ENCODE measurements at places on chromosomes 4 and X. TPM values are rescaled to one million over a fixed set of nuclear protein-coding genes. Genes with fewer than 3 reads are reported as not detected.

Gene SOX3
- 4.4 TPM for polyA plus RNA-seq

Gene LANCL3
- 2.3 TPM for polyA plus RNA-seq

Gene CT55
- 0.12 TPM for polyA plus RNA-seq

Gene APOOL
- 21.3 TPM for polyA plus RNA-seq

Gene BRS3
- 0.36 TPM for polyA plus RNA-seq

Gene KLHL4
- polyA plus RNA-seq = 7.0 TPM

Gene METTL14
- 26.7 TPM for polyA plus RNA-seq

Gene NDP
- 14.5 TPM for polyA plus RNA-seq

Gene ZDHHC15
- polyA plus RNA-seq = 9.1 TPM

Gene RUFY3
- 186 TPM for polyA plus RNA-seq

Gene LRP2BP
- 14.1 TPM for polyA plus RNA-seq

Gene LCORL
- 27.8 TPM for polyA plus RNA-seq

Gene GUCY1B1
- polyA plus RNA-seq = 47.2 TPM

Gene TAF7L
- polyA plus RNA-seq = 0.24 TPM

Gene KIAA1210
- 0.11 TPM for polyA plus RNA-seq

Gene QDPR
- 115 TPM for polyA plus RNA-seq

Gene TCEANC
- 4.7 TPM for polyA plus RNA-seq

Gene ZNF157
- 2.6 TPM for polyA plus RNA-seq

Gene DMP1
- polyA plus RNA-seq = 0.12 TPM

Gene ARAP2
- 22.9 TPM for polyA plus RNA-seq

Gene CLCN4
- 48.6 TPM for polyA plus RNA-seq

Gene HCCS
- 19.2 TPM for polyA plus RNA-seq

Gene ARHGAP4
- 26.5 TPM for polyA plus RNA-seq

Gene SLC9B1
- polyA plus RNA-seq = 2.7 TPM

Gene CRMP1
- polyA plus RNA-seq = 479 TPM

Gene DEFB131A
- polyA plus RNA-seq = not detected

Gene CDX4
- polyA plus RNA-seq = not detected

Gene USP17L25
- not detected for polyA plus RNA-seq

Gene POU3F4
- polyA plus RNA-seq = 17.1 TPM

Gene NRK
- polyA plus RNA-seq = 1.1 TPM

Measured in spinal cord (tissue), 10 donors.